ENCODE measurements at places on chromosomes 4 and X.
A peak's percentile ranks its signal among the peaks of the same experiment; 100 is the strongest.

DNA sequence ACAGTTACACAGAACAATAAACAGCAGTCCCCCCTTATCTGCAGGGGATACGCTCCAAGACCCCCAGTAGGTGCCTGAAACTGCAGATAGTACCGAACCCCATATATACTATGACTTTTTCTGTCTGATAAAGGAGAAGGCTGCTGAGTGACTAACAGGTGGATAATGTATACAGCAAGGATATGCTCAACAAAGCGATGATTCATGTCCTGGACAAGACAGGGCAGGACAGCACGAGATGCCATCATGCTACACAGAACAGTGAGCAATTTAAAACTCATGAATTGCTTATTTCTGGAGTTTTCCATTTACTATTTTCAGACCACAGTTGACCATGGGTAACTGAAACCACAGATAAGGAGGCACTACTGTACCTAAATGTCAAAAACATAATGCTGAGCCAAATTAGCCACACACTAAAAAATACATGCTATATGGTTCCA is 76.1 kb downstream of the MANBA start:
- DNase-seq = no peak

- DNase-seq = no peak
These were observed 17.7 kb upstream of the GRIPAP1 start for GRCh38 chrX:49019599-49020249.

GRCh38 chrX:22742174-22742573 is 257.6 kb upstream of the DDX53 start:
- DNase-seq = no peak

DNA sequence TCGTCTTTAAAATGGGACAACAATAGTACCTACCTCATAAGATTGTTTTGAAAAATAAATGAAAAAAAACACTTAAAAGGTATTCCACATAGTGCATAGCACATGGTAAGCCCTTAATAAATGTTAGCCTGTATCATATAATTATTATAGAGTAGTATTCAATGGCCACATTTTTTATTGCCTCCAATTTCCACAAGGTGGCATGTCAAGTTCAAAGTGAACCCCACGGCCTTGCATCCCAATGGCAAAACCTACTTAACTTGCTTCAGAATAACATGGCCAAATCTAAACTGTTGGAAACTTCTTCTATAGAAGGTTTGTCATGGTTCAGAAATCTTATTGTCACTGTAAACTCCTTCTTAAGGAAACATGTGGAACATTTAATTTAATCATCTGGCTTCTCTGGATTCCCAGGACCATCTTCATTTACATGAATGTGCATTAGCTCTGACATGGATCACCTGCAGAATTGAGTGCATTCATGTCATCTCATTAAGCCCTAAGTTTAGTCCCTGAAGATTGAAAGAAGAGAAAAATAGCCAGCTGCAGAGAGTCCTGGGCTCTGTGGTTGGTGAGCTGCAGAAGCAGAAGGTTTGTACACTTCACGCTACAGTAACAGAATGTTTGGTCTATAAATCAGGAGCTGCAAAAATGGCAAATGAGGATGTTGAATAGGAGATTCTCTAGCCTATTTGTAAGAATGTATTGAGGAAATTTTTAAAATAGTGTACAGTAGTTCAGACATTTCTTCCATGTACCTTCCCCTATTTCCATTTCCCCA is 61.0 kb downstream of the ANXA3 start:
- no peak for DNase-seq

GRCh38 chrX:132532913-132533312 is 44.1 kb upstream of the MBNL3 start:
- DNase-seq = no peak

DNA sequence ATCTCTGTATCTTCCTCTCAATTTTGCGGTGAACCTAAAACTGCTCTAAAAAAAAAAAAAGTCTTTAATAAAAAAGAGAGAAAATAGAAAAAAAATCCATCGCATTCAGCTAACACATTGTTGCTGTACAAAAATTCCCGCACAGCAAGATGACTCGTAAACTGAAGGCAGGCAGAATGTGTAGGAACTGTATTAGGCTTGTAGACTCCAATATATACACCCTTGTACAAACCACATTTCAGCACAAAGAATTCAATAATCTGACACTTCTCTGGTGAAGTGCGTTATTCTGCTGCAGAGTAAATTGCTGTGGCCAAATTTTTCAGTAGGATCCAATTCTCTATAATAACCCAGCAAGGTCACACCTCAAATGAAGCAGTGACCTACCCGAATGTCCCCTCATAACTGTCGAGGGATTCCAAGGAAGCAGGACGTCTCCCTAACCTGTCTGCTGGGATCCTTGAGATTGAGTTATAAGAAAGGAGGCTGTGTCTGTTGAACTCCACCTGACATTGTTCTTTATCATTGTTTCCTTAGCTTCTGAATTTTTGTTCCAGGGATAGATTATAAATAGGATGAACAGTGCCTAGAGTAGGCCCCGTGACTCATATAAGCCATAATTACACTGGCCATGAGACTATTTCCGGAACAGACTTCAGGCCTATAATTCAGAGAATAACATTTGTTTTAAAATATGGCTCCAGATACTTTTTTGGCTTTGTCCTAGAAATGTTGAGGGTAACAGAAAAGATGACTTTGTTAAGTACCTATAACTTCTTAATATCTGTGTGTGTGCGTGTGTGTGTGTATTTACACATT is 348.3 kb downstream of the PCDH7 start:
- no peak for DNase-seq

GRCh38 chr4:81215931-81216330 is 909 bp upstream of the PRKG2 start:
- DNase-seq = no peak

GRCh38 chrX:153888344-153888743 is 2.4 kb upstream of the L1CAM start:
- DNase-seq = no peak

- no peak for DNase-seq
These were observed 8.1 kb upstream of the DKK2 start for GRCh38 chr4:107044170-107044569.

DNA sequence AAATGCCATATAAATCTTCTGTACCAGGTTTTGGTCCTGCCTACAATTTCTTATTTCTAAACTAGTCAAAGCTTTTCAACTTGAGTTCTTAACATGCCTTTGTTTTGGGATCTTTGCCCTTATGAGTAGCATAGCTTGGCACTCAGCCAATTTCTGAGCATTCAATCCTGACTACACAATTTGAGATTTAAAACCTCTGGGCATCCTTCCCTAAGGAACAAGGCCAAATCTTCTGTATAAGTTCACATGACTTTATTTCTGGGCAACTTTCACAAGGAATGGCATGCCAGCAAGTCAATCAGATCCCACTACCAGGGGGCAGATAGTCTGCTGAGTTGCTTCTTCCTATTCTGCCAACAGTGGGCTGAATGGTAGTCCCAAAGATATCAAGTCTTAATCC is 254.2 kb downstream of the ADAMTS3 start:
- DNase-seq = no peak

DNA sequence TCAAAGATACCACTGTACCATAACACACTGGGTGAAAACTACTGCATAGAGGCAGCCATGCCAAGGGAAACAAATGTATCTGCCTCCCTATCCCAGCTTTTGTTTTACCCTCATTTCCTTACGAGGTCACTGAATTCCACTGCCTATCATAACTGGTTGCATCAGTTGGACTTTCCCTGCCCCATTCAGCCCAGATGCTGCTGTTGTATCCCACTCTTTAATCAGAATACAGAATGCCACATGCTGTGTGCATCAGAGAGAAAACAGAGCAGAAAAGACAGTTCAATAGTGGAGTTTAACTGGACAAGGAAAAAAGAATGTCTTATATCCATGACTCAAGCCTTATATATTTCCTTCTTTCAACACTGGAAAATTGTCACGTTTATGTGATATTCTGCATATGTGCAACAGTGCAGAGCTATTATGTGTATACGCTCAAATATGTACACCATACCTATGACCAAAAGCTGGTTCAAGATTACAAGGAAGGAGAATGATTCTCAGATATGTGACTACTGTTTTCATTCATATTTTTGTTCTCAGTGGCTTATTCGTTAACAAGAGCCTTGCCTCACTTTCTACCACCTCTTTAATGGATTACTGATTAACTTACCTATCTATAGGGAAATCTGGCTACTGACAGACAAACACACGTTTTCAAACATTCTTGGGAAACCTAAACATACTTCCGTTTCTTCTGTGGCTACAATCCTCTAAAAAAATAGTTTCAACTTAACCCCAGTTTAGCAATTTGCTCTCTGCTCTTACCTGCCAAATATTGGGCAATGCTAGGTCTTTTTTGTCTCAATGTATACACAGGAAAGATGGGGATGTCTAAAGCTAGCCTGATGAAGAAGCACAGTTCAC is 378.9 kb downstream of the SMARCA1 start:
- no peak for DNase-seq

GRCh38 chrX:110041980-110042379 is 39.1 kb downstream of the TMEM164 start:
- DNase-seq = no peak

GRCh38 chr4:122423246-122423645 is 33.3 kb downstream of the IL2 start:
- no peak for DNase-seq

- no peak for DNase-seq
These were observed 2.1 kb upstream of the LEF1 start for GRCh38 chr4:108170631-108171338.

GRCh38 chr4:147288512-147288911 is 192.4 kb upstream of the EDNRA start:
- DNase-seq = no peak

- DNase-seq = no peak
These were observed 1.8 kb downstream of the ZFP92 start for GRCh38 chrX:153412746-153413720.

GRCh38 chr4:52244848-52245247 is 193.7 kb downstream of the SPATA18 start:
- DNase-seq = no peak

GRCh38 chr4:27293831-27294230 is 433.2 kb downstream of the STIM2 start:
- DNase-seq = no peak

- DNase-seq = no peak
These were observed 24.9 kb downstream of the PLAC1 start for GRCh38 chrX:134633394-134633793.

- no peak for DNase-seq
These were observed 44.4 kb upstream of the STOX2 start for GRCh38 chr4:183860731-183861130.

- DNase-seq = no peak
These were observed 5.7 kb downstream of the HSD17B13 start for GRCh38 chr4:87316961-87317360.

DNA sequence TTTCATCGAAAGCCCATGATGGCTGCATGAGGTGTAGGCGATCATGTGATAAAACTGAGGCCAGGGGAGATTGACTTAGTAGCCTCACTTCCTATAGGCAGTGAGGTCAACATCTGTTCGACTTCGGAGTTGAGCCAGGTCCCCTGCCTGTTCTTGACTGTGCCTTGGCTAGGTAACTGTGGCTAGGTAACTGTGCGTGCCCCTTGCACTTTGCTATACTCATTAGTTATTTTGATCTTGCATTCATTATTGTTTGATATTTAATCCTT is 55.0 kb downstream of the CLDN34 start:
- DNase-seq = no peak

- DNase-seq = no peak
These were observed 308.2 kb downstream of the KLHL13 start for GRCh38 chrX:117808426-117808825.

DNA sequence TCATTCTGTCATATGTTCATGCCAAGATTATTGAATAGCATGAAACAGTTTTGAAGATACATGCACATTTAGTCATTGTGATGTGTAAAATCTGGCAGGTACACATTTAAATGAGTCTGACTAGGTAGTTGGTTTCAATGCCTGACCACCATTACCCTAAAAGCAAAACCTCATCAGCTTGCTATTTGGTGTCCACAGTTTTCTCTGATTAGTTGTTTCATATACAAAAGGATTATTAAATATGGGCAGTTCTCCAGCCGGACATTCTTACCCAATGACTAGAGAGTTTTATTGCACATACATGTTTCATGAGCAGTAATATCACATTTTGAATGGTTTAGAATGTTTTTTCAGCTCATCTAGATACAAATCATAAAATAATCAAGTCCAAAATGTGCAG is 23.7 kb downstream of the DCHS2 start:
- no peak for DNase-seq

GRCh38 chrX:86023811-86024210 is 23.5 kb downstream of the CHM start:
- no peak for DNase-seq

- DNase-seq = no peak
These were observed 25.6 kb upstream of the MSANTD1 start for GRCh38 chr4:3223346-3223745.

- DNase-seq = no peak
These were observed 161.3 kb downstream of the ATP10D start for GRCh38 chr4:47646372-47646771.

- no peak for DNase-seq
These were observed 100.4 kb downstream of the MMRN1 start for GRCh38 chr4:89995006-89995405.

DNA sequence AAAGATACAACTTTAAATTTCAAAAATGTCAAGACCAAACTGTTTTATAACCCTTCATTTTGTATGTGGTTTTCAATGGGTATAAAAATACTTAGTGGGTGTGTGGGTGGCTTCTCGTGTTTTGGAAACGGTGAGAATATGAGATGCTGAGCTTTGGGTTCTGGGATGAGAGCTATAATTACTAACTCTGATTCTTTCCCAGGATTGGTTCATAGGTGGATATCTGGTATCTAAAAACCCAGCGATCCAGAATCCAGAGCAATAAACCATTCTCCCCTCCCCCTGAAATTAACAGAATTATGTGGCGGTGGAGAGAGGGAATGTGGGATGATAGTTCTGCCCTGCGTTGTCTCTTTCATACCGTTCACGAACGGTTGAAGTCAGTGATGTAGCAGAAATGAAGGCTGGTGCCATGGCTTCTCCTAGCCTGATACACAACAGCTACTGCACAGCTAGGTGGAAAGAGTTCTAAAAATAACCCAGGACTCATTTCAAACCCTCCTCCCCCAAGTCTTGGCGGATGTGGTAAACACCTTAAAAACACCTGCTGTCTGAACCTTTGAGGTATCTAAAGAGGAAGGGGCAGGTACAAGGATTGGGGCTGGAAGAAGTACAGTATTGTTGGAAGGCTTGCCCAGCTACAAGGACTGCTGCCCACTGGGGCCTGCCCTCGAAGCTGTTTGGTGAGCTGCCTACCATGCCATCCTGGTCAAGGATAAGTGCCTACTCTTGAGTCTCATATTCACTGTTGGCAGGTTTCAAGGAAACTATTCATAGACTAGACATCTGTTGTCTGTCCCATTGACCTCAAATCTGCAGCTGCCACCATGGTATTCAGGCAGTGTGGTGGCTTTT is 44.5 kb downstream of the SEPTIN11 start:
- peak; percentile 12 for DNase-seq

DNA sequence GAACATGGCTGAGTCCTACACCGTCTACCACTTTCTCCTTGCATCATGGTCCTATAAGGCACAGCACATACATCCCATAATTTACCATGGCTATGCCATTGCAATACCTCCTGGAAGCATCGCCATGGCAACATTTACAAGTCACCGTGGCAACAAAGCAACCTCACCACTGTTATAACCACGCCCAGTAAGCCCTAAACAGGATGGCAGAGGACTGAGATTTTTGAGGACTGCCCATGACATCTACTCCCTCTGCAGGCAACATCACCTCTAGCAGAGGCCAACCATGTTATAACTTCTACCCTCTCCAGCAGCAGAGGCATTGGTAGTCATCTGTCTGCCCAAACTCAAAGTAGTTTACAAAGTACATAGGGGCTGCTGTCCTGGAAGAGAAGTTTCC is 29.7 kb downstream of the BCOR start:
- no peak for DNase-seq

GRCh38 chrX:65589304-65589703 is 54.7 kb upstream of the LAS1L start:
- DNase-seq = no peak
